ENCODE measurements at places on chromosomes 1 and 21.

DNA sequence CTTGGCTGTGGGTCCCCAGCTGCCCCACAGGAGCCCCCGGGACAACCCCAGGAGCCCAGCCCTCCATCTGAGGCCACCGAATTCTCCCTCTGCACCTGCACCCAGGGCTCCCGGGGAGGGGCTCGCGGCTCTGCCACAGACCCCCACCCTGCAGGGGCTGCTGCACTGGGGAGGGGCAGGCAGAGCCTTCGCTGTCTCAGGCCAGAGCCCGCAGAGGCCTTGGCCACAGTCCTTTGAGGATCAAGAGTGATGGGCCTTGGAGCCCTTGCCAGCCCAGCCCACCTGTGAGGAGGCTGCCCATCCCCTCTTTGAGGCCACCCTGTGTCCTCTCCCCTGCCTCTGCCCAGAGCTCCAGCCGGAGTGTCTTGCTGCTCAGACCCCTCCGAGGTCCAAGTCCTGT is 6.5 kb downstream of the PERM1 start:
- no peak for DNase-seq

GRCh38 chr1:17190010-17190995 is 14.6 kb upstream of the PADI1 start:
- DNase-seq, result peak; percentile 98

DNA sequence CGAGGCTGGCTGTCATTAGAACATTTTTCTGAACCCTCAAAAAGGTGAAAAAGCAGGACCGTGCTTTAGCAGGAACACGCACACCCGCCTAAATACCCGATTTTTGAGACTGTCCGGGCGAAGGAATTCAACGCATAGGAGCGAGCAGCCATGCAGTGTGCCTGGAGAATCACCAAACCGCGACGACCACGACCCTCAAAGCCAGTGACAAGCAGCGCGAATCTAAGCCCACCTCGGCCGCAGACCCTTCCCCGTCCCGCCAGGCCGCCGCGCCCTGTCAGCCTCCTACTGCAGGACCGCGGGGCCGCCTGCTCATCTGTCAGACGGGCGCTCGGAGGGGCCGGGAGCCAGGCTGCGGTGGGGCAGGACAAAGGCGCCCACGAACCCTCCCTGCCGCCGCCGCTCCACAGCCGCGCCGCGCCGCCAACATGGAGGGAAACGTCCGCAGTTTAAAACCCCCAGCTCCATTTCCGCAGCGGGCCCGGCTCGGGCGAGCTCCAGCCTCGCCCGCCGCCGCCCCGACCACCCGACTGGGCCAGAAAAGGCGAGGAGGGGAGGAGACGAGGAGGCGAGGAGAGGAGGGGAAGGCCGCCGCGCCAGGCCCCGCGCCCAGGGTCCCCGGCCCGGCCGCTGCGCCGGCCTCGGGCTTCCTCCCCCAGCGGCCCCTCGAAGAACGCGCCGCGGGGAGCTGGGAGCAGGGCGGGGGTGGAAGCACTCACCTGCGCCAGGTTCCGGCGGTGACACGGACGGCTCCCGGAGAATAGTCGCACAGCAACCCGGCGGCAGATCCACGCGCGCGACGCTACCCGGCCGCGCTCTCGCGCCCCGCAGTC is at the start of gene LBR:
Gene LBR (minus strand): TSS at position 804 of the 833 bp plus-strand sequence. CDS start 3,963 bp downstream, outside the sequence.
- DNase-seq, result peak; percentile 43

GRCh38 chr1:165116171-165116570 is 240.3 kb downstream of the LMX1A start:
- DNase-seq, result no peak

DNA sequence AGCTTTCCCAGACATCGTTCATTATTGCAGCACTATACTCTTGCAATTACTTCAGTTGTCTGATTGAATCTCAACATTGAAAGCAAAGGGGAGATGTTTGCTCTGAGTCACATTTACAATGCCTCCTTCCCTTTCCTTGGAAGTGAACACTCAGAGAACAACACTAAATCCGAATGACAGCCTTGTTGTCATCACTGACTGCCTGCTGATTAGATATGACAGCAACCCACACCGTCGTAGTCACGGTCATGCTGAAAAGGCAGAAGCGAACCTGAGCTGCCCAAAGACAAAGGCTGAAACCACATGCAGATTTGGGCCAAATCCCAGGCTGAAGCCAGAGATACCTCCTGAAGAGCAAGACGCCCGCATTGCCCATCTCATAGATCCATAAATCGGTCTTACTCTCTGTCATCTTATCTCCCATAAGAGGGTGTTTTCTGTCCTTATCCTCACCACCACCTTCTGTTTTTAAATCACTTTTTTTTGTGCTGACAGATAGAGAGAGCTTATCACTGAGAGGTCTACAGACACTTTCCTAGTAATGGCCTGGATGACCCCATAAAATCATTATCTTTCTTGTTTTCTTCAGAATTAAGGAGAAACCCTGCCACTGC is 47.5 kb downstream of the TMCO4 start:
- DNase-seq, result no peak

DNA sequence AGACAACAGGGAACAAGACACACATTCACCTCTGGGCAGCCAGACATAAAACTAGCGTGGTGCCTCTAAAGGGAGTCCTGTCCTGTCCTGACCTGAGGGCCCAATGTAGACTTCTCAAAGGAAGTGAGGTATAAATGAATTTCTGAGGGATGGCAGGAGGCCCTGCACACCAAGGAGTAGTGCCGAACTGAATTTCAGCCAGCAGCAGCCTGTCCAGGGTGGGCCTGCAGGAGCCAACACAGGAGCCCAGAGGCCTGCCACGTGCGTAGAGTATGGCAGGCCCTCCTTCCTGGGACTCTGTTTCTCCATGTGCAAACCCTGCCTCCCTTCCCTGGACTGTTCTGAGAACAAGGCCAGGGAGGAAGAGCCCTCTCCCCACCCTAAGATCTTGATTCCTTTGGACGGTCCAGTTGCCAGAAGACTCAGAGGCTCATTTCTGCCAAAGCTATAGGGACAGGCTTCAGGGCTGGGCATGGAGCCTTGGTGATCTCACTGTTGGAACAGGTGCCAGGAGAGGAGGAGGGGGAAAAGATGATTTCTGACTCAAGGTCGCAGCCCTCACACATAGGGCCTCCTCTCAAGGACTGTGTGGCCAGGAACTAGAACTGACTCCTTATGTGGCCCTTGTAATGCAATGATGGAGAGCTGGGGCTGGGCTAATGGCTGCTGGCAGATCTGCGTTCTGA is 1.8 kb upstream of the FABP3 start:
- DNase-seq, result peak; percentile 27

DNA sequence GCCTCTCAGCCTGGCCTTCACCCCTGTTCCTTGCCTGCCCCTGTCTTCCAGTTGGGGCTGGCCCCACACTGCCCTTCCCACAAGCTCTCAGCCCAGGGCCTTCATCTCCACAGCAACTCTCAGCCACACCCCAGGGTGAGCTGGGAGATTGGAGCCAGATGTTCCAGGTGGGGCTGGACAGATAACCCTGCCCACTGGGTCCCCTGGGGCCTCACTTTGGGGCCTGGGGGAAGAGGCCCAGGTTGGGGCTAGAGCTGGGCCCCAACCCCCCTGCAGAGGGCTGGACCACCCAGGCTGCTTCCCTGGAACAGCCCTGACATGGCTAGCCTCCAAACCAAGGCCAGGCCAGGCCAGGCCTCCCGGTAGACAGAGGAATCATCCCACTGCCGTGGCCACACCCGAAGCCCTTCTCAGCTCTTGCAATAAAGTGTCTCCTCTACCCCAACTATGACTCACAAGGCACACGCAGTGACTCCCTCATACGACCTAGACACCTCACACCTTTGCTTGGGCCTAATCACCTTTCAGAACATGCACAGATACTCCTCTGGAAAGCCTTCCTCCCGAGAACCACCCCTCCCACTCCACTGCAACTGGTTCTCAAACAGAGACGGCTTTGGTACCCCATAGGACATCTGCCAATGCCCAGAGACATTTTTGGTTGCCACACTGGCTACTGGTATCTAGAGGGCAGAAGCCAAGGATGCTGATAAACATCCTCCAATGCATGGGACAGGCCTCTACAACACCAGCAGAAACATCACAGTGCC is 22.2 kb downstream of the SLC2A1 start:
- no peak for DNase-seq

DNA sequence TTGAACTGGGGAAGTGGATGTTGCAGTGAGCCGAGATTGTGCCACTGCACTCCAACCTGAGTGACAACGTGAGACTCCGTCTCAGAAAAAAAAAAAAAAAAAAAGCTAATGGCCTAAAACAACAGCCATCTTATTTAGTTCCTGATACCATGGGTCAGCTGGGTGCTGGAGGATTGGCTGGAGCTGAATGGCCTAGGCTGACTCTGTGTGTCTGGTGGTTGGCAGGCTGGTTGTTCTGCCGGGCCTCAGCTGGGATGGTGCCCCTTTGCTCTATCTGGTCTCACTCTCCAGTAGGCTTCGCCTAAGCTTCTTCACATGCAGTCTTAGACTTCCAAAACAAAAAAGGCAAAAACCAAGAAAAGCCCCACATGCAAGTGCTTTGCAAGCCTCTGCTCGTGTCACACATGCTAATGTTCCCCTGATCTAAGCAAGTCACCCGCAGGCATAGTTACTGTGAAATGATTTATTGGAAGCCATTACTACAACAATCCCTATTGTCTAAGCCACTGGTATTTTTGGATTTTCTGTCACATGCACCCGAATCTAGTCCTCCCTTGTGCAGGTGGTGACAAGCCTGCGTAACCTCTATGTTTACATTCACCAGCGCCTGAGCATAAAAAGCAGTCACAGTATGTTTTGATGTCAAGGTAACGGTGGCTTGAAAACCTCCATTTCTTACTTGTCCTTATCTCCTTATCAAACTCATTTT is 39.6 kb upstream of the KANK4 start:
- DNase-seq, result no peak

DNA sequence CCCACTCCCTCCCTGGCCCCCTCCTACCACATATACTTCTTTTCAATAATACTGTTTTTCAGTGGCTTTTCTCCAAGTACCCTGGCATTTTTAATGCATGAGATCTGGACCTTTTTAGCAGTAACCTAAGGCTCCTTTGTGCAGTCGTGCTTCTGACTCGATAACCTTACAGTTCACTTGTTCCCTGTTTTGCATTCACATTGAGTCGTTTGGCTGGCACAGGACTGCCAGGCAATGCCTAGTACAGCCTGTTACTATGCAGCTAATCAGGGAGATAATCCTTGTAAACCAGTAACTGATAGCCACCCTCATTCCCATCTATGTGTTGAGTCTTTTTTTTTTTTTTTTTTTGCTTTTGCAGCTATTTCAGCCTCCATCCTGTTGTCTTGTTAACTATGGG is 3.7 kb downstream of the ATP1B1 start:
- no peak for DNase-seq

DNA sequence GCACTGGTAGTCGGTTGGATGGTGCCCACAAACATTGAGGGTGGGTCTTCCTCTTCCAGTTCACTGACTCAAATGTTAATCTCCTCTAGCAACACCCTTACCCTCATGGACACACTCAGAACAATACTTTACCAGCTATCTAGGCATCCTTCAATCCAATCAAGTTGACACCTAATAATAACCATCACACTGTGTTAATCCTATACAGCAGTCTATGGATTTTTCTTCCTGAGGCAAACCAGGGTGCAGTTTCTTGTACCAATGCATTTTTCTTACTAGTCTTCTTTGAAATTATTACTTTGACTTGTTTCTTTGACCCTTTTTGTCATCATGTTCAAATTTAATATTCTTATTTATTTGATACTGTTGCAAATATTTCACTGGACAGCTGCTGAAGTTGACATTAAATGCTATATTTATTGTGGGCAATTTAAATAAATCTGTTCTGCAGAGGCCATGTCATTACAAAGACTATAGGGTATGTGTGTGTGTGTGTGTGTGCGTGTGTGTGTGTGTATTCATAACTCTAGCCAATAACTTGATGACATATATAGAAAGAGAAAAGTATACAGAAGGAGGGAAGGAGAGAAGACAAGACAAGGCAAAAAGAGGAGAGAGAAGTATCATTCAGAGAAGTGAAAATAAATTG is 884.8 kb upstream of the NEGR1 start:
- no peak for DNase-seq

- peak; percentile 36 for DNase-seq
Measured at GRCh38 chr1:54310439-54311328, 95.5 kb downstream of the SSBP3 start.

DNA sequence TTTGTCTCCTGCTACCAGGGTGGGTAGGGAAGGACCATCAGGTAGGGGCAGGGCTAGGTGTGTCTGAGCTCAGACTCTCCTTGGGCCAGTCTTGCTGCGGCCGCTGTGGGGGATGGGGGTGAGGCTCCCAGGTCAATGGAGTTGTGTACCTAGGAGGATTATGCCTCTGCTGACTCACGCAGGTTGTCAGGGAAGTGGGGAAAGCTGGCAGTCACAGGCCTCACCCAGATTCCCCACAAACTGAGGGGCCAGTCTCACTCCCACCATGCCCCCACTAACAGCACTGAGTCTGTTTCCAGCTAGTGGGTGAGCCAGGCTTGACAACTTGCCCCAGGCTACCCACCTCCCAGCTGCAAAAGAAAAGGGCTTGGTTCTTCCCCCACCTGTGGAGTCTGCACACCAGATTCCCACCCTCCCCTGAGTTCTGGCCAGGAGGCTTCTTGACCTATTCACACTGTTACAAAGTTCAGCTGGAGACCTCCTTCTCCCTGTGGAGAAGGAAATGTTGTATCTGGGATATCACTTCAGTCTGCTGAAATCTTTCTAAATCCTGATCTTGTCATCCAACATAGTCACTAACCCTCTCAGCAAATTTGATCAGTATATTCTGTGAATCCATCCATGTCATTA is 69.2 kb upstream of the GJA8 start:
- no peak for DNase-seq
